ENCODE measurements at places on chromosomes 1 and 21.

GRCh38 chr1:229425564-229426159 lies 8.2 kb downstream of the ACTA1 start:
- DNase-seq, result no peak

- no peak for DNase-seq
These were observed 317.6 kb downstream of the PRDM2 start for GRCh38 chr1:14017531-14017961.

DNA sequence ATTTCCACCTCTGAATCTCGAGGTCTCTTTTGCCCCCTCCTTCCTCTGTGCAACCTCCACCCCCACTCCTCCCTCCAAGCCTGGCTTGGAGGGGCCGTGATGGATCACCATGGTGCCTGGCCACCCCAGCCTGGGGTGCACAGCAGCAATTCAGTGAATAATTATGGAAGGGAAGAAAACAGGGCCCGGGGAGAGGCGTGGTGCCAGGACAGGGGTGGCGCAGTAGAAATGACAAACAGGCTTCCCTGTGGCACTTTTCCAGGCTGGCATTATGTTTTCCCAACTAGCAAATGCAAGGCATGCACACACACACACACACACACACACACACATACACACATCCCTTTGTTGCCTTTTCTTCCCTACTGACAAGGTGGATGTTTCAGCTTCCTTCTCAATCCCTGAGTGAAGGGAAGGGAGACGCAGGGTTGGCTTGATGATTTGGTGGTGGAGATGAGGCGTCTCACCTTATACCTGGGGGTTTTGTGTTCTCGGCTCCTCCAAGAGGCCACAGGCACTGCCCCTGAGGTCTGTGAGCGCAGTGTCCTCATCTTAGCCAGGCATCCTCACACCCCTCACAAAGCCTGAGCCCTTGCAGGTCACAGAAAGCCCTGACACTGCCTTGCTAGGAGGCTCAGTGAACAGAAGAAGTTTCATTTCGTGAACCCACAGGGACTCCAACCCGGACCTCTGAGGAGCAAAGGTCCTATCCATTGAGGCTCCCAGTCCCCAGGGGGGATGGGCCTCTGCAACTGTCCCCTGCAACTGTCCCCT lies 215.8 kb downstream of the MATN1 start:
- DNase-seq, result no peak

DNA sequence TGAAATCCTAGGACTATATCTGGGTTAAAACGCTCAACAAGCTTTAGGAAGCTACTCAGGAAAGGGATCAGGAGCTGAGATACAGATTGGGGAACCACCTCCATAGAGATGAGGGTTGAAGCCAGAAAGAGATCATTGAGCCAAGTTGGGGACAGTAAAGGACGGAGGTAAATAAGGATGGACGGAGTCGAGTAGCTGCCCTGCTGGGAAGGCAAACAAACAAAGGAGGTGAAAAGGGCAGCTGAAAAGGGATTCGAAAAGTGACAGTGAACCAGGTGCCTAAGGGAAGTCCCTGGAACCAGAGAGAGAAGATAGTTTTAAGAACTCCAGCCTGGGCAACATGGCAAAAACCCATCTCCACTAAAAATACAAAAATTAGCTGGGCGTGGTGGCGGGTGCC lies 6.3 kb upstream of the CAMSAP2 start:
- no peak for DNase-seq

DNA sequence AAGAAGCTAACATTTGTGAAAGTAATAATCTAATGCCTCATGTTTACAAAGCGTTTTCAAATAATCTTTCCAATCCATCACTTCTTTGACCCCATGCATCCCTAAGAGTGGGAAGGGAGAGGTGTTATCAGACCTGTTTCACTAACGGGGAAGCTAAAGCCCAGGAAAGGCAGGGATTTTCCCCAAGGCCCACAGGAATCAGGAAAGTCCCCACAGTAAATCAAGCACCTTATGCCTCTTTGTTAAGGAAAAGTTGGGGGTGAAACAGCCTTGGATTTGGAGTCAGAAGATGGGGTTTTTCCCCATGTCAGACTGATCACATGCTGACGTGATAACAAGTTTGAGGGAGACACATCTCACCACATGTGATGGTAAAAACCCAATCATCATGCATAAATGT lies 20.0 kb upstream of the ANGPTL7 start:
- no peak for DNase-seq

DNA sequence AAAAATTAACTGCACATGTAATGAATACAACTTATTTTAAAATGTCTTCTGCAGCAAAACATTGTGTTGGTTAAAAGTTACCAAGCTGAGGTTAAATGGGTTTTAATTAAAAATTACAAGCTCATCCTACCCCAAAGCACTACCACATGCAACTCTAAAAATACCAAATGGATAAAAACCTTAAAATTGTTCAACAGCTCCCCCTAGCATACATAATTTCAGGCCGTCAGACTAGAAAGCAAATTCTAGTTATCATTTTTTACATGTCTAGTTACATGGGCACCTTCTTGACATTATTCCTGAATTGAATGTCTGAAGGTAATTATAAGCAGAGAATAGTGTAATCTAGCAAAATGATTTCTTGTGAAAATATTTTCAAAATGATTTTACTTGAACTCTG lies 176.5 kb downstream of the C1orf21 start:
- DNase-seq, result no peak

DNA sequence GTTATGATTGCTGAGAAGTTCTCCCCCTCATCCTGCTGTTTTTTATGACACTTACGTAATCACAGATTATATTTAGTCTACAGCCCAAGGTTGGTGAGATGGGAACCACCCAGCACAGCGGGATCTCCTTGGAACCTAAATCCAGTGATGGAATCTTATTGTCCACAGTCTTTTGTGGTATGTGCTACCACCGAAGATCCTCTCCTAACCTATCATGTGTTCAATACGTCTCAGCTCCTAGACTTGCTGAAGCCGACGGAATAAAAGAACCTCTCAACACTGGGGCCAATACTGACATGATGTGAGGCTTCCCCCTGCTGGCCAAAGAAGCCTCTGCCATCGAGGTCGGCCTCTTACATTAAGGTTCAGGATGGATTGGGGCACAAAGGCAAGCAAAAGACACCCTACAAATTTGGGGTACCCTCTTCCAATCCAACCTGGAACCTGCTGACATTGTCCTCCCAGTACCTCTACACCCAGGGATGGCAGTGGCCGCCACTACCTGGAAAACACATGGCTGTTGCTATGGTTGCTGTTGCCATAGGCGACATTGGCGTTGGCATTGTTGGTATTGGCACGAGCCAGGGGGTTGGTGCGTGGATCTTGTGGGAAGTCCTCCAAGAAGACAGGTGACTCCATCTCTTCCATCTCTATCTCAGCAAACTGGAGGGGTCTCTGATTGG lies 19.4 kb upstream of the KIF21B start:
- DNase-seq, result peak; percentile 49

DNA sequence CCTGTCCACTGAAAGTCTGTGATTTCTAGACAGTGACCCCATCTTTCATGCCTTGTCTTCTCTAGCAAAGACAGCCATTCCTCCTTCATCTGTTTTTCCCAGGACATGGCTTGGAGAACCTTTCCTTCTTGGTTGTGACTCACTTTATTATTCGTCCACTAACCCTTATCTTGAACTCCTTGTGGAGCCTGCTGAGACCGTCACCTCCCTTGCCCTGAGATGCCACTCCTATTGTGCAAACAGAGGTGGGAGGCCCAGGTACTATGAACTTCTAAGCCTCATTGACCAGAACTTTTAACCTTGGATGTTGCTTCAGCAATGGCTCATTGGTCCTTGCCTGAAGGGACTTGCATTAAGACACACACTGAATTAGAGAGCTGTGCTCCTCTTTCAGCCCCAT lies 117.5 kb downstream of the FOXD2 start:
- DNase-seq, result no peak

GRCh38 chr1:113786069-113786468 lies 26.2 kb downstream of the RSBN1 start:
- DNase-seq, result no peak

GRCh38 chr1:19577036-19577435 lies 67.1 kb upstream of the NBL1 start:
- DNase-seq, result no peak

- DNase-seq, result no peak
These were observed 74.8 kb downstream of the FNBP1L start for GRCh38 chr1:93522721-93523120.

DNA sequence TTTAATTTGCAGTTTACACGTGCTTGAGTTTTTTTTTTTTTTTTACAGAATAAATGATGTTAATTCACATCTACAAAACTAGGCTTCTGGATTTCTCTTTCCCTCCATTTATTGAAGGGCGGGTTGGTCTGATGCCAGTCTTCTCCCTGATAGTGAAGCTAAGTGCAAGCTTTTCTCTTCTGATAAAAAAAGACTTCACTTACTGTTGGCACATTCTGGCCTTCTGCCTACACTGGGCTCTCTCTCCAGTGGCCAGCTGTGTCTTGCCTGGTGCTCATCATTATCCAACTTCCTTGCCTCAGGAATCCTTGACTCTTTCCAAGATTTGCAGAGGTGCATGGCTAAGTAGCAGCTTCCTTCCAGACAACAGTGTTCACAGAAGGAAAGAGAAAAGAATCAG lies 7.6 kb upstream of the RAP1A start:
- DNase-seq, result no peak

- no peak for DNase-seq
These were observed 1.3 kb downstream of the AGRN start for GRCh38 chr1:1021010-1021919.

GRCh38 chr1:50300297-50300696 lies 122.9 kb downstream of the DMRTA2 start:
- DNase-seq, result no peak

DNA sequence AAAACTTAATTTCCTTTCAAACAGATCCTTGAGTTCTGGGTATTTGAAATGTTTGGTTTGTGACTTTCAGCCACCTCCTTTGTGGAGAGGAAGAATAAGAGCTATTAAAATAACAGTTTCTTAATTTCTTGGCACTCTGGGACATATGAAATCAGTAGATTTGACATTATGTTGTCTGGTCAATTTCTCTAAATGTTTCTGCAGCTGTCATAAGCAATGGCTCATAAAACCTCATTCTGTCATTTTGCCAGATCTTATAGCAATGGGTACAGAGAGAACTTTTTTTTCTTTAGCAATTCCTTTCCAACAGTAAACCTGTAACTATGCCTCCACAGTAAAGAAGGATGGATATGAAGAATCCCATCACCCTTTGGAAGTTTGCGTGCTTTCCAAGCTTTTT lies 52.6 kb downstream of the LAMC1 start:
- DNase-seq, result no peak

- DNase-seq, result no peak
These were observed 40.2 kb downstream of the ANGPTL3 start for GRCh38 chr1:62637392-62638105.

- DNase-seq, result no peak
These were observed 35.0 kb downstream of the USP24 start for GRCh38 chr1:55180075-55180670.

- DNase-seq, result no peak
These were observed 46.5 kb downstream of the FH start for GRCh38 chr1:241473026-241473425.

DNA sequence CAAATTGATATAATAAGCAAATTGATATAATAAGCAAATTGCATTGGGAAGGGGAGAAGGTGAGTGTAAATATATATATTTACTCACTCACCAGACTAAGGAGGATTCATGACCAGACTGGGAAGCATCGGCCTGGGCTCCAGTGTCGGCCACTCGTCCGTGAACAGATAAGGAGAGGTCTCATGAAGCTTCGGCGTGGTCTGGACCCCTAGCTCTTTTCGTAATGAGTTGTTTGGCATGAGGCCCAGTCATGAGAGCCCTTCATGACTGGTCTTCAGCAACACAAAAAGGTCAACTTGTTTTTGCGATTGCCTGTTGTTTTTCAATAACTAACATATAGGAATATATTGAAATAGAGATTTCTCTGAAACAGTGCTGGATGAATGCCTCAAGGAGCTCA lies 222.9 kb upstream of the KCNK2 start:
- no peak for DNase-seq

GRCh38 chr1:58508629-58509028 lies 37.9 kb downstream of the OMA1 start:
- DNase-seq, result no peak

DNA sequence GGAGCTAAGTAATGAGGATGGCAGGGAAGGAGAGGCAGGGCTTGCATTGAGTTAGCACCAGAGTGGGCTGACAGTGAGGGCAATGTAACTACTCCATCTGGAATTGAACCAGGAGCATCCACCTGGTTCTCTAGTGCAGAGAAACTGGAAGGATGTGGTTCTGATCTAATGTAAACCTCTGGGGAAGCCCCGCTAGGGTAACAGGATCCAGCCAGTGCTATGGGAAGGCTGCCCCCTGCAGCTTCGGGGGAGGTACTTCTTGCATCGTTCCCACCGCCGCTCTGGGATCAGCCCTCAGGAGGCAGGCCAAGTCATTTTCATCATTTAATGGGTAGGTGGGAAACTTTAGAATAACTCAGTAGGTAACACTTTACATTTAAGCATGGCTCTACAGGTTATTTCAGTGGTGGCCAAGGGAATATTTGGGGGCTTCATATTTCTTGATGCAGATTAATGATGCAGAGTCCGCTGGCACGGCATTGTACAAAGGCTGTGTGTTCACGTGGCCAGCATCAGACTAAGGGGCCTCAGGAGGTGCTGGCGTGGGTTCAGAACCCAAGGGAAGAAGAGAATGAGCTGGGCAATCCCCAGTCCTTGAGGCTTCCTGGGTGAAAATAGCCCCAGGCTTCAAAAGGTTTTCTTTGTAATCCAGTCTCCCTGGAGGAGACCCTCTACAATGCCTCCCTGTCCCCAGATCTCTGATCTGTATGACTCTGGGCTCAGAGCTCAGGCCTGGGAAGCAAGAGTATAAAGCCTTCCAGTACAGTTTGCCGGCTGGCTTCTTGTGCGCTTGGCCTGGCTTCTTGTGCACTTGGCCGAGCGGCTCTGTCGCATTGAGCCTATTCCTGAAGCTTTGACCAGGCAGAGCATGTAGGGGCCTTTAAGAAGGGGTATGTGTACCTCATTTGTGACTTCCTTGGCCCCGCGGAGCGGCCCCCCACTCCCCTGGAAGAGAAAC lies 26.4 kb upstream of the KAZN start:
- no peak for DNase-seq

DNA sequence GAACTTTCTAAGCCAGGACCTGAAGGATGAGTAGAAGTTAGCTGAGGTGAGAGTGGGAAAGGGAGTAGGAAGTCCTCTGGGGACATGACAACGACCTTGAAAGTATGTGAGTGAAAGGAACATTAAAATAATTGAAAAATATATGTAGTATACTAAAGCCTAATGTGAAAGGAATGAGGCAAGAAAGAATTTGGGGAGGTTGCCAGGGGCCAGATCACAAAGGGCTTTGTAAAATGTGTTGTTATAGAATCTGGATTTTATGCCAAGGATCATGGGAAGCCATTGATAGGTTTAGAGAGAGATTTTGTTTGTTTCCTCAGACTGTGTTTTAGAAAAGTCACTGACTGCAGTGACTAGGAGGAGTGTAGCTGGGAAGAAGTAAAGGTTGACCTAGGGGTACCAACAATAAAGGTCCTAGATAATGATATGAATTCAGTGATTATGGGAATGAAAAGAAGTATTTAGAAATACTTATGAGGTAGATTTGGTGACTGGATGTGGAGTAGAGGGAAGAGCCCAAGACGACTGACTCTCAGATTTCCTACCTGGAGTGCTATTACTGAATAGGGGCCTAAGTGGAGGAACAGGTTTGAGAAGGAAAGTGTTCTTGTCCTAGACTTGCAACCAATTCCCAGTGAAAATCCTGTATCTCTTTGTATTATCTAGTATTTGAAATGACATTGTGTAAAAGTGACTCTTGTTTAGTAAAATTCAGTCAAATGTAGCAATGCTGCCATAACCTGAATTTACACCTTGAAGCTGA lies 179.8 kb downstream of the PHTF1 start:
- no peak for DNase-seq

GRCh38 chr1:3530926-3531818 lies 76.7 kb downstream of the ARHGEF16 start:
- DNase-seq, result peak; percentile 66

Measured in stimulated activated CD4-positive, alpha-beta T cell treated with anti-CD3 and anti-CD28 coated beads, Interleukin-1b, Interleukin-23, amount 100 ng/mL, for 1 hour (primary cell).